Hematopoietic multipotent progenitor cell (in vitro differentiated cells): ENCODE measurements at places on chromosomes 2 and 18.

DNA sequence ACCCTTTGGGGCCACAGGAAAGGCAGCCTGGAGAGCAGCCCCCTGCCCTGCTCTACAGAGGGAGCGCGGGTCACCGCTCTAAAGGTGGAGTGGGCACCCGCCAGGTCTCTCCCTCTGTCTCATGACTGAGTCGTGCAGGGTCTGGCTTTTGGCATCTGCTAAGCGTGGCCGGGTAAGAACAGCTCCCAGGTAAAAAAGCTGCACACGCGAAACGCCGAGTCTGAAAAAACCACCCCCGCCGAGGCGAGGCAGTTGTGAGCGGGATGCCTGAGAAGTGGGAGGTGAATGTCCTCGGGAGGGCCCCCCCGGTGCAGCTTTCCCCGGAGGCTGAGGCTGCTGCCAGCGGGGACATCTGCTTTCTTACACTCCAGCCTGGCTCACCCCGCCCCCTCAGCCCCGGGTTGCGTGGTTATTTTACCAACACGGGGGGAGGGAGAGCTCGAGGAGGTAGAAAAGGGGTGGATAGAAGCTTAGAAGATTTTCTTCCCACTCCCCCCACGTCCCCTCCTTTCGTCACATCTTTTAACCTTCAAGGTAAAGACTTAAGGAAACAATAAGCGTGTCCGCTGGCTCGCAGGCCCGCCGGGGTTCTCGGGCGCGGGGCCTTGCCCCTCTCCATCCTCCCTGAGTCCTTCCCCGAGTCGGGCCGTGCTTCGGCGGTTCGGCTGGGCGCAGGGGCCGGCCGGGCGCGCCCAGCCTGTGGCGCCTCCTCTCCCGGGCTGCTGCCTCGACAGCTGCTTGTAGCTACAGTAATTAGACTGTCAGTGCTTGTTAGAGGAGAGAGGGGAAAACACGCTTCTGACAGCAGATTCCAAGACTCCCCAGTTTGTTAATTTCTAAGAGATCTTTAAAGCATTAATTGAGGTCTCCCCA lies 70.6 kb upstream of the PSMD14 start:
- DNase-seq = peak; percentile 58

DNA sequence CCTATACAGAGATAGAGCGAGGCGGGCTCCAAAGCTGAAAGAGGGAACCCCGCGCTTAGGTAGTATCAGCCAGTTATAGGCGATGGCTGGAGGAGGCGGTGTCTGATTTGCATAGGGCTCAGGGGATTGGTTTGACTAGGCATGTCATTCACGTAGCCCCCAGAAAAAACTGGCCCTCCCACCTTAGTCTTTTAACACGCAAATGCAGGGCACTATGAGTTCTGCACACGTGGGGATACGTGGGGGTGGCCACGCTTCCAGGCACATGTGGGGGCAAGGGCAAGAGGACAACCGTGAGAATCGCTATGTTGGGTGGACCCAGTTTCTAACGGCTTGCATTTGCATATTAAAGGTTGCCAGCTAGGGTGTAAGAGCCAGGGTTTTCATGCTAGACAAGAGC lies 56.7 kb upstream of the MSTN start:
- DNase-seq = no peak

DNA sequence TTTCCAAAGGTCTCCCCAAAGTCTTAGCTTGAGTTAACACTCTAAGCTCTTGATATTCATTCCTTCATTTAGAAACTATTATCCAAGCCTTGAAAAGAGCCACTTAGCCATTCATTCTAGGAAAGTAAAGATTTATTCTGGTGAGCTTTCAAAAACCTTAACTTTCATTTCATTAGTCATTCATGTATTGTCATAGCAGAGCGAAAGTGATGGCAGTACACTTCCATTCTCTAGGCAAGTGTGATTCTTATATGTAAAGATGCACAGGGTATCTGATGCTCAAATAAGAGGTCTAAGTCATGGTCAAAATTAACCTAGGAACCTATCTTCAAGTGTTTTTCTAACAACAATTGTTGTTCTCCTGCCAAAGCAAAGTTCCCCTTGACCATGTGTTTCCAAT lies 553.0 kb upstream of the FANCL start:
- DNase-seq = no peak

DNA sequence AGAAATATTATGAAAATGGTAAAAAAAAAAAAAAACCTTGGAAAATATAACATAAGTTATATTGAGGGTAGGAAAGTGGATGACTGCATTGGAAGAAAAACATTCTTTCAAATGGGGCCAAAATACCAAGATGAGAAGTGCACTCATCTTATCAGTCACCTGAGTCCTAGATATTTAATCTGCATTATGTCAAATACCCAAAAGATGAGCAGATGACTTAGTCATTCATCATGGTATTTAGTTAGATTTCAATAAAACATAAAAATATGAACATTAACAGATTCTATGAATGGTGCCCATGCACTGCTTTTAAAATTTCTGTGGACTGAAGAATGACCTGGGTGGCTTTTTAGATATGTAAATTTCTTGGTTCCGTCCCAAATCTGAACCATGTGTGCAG lies 56.9 kb downstream of the HNMT start:
- DNase-seq = no peak

- no peak for DNase-seq
These were observed 1155.6 kb downstream of the LRP1B start for GRCh38 chr2:140975237-140975636.

- DNase-seq = no peak
These were observed 43.9 kb downstream of the BOLA3 start for GRCh38 chr2:74103763-74104162.

DNA sequence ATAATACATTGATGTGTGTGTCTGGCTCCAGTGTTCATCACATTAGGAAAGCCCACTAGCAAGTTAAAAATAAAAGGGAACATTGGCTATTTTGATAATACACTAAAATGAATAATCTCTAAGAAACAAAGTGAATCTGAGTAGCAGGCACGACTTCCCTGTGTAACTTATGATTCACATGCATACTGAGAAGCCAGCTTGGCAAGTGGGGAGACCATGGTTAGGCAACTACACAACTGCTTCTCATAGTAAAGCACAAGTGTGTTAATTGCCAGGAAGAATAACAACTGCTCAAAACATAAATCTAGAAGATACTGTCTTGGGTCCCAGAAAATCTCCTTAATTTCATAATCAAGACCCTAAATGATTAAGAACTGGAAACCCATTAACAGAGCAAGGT lies 4.0 kb downstream of the MYO5B start:
- no peak for DNase-seq

- DNase-seq = no peak
These were observed 901 bp downstream of the SPOPL start for GRCh38 chr2:138502255-138503086.
